T-helper 2 cell treated with Interferon-gamma antibody and Interleukin-4, amounts not matched to agents 100 ng/mL and 5 ng/mL, for 36 hours (primary cell): ENCODE measurements at places on chromosomes 2 and 18. TPM values are rescaled to one million over a fixed set of nuclear protein-coding genes. Genes with fewer than 3 reads are reported as not detected.

SH2D6 gene
- 0.32 and 0.52 TPM in 2 replicates for total RNA-seq

DNER gene
- not detected in 2 replicates for total RNA-seq

WNT6 gene
- 0.11 TPM in 1 of 2 replicates, not detected in the other for total RNA-seq

INHBB gene
- total RNA-seq = 0.09 TPM in 1 of 2 replicates, not detected in the other

ASB18 gene
- total RNA-seq = not detected in 2 replicates

APCDD1 gene
- not detected in 2 replicates for total RNA-seq

PNO1 gene
- 16.1 and 18.4 TPM in 2 replicates for total RNA-seq

CHRND gene
- not detected in 2 replicates for total RNA-seq
